ENCODE measurements at places on chromosomes 3 and 15. TPM values are rescaled to one million over a fixed set of nuclear protein-coding genes. Genes with fewer than 3 reads are reported as not detected.

Gene MAP6D1
- 0.57 TPM for total RNA-seq

Gene BTLA
- under 0.01 TPM for total RNA-seq

Gene NR2F2
- 4.5 TPM for total RNA-seq

Gene NLGN1
- total RNA-seq = 8.7 TPM

Gene TCTA
- total RNA-seq = 18.8 TPM

Gene ITIH1
- total RNA-seq = 0.18 TPM

Gene SI
- not detected for total RNA-seq

Gene TICRR
- 0.28 TPM for total RNA-seq

Gene CCDC54
- not detected for total RNA-seq

Gene ACOX2
- total RNA-seq = 25.8 TPM

Gene HIGD2B
- total RNA-seq = not detected

Gene ITIH3
- 0.09 TPM for total RNA-seq

Gene SMCO1
- not detected for total RNA-seq

Gene SNUPN
- total RNA-seq = 33.4 TPM

Gene RLBP1
- total RNA-seq = not detected

Gene XIRP1
- total RNA-seq = not detected

Gene FETUB
- total RNA-seq = not detected

Gene OCA2
- total RNA-seq = not detected

Gene ARPP19
- total RNA-seq = 57.3 TPM

Gene CXCR6
- 0.28 TPM for total RNA-seq

Gene SH2D7
- total RNA-seq = not detected

Data from smooth muscle cell of bladder (primary cell).